CD4-positive, alpha-beta T cell treated with Interleukin-17A for 1 hour (primary cell): ENCODE measurements at places on chromosomes 12 and 14.
A peak's percentile ranks its signal among the peaks of the same experiment; 100 is the strongest.

GRCh38 chr12:22576065-22576464 is 31.7 kb upstream of the C2CD5 start:
- DNase-seq: no peak

DNA sequence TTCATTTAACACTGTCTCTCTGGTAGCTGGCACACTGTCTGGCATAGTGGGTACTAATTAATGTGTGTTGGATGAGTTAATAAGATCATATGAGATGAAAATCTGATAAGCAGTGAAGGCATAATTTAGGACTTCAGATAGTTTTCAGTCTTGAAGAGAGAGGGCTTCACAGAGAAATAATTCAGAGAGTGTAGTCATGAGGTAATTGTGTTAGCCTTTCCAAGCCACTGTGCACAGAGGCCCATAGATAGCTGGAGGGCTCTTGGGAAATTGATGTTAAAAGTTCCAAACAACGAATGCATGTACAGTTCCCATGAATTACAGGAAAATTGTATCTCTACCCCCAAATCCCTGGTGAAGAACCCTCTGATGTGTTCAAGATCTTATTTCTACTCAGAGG is 133.8 kb upstream of the HMGA2 start:
- no peak for DNase-seq

DNA sequence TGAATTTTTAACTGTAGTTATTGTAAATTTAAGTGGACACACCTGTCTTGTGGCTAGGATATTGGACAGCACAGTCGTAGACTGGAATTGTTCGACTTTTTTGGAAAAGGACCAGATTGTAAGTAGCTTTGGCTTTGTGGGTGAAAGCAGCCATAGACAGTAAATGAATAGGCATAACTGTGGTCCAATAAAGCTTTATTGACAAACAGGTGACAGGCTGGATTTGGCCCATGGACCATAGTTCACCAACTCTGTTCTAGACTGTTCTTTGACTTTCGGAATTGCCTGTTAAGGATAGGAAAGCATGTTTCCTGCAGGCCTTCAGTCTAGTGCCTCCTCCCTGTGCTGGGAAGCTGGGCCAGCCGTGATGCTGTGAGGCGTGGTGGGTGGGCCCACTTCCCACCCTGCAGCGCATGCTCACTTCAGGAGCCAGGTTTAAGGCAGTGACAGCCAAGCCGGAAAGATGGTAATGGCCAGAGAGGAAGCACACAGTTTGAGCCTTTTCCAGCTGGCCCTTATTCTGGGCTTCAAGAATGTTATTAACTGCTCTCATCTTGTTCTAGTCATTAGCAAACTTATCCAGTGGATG is 51.8 kb downstream of the PPP2R5C start:
- DNase-seq: peak; percentile 63

- DNase-seq: no peak
Measured at GRCh38 chr12:8549381-8549780, 8.7 kb upstream of the CLEC4E start.

- no peak for DNase-seq
Measured at GRCh38 chr12:109861689-109862314, 18.5 kb downstream of the GLTP start.

- DNase-seq: peak; percentile 30
Measured at GRCh38 chr12:89721291-89721987, 12.8 kb upstream of the ATP2B1 start.

DNA sequence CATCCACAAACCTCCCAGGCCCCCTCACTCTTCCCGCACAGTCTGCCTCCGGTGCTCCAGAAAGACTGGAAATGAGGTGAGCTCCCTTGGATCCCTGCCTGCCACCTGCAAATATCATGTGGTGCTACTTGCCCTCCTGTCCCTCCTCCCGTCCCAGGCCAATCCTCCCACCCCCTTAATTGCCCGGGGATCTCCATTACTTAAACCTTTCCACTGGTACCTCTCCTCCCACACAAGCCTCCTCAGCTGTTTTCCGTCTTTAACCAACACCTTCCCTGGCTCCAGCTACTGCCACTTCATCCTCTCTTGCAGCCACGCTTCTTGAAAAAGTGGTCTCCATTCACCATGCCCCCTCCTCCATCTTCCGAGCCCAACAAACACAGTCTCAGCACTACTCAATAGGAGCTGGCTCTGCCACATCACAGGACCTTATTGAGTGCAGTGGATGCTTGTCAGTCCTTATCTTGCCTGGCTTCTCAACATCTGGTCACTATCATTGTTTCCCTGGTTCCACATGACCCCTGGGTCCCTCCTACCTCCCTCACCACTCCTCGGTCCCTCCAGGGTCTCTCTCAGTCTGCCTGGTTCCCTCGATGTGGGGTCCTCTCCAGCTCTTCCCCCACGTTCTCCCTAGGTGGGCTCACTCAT is 11.5 kb downstream of the FAIM2 start:
- DNase-seq: no peak

DNA sequence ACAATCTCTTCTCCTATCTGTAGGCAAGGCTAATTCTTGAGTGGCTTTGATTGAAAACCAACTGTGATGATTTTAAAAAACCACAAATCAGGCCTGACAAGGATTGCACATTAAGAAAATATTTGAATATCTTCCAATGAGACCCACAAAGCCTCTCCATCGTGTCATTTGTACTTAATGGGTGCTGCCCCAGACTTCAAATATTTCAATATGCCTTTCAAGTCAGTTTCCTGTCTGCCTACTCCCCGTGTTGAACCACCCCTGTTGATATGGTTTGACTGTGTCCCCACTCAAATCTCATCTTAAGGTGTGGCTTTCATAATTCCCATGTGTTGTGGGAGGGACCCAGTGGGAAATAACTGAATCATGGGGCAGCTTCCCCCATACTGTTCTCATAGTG is 159.7 kb upstream of the EGLN3 start:
- DNase-seq: no peak

DNA sequence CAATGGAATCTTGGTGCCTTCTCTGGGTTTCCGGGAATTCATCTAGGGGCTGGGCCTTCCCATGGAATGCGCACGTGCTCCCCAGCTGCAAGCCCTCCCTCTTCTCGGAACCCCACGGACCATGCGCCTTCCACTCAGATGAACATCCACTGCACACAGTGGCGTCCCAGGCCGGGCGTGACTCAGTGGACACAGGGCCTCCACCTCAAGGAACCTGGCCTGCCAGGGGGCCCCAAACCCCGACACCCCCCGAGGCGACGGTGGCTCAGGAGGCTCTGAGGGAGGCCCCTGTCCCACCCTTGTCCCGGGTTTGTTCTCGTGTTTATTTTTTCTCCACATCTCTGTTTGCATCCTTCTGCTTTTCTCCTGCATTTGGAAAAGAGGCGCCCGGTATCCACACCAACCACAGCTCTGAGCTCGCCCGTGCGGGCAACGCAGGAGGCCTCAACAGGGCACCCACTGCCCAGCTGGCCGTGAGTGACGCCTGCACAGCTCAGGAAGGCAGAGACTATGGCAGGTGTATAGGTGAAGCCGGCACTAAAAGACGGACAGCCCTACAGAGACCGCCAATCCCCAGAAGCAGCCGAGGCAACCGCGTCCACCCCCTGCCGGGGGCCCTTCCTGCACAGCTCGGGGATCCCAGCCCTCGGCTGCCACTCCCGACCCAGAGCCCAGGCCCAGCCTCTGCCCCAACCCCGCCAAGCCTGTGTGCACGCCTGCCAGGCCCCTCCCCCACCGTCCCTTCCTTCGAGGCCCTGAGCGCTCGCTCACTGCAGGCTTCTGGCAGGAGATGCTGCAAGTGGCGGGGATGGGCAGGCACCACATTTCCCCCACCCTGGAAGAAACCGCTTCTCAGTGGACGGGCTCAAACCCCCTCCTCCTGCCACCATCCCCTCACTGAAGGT is 23.8 kb upstream of the GALNT9 start:
- DNase-seq: no peak

DNA sequence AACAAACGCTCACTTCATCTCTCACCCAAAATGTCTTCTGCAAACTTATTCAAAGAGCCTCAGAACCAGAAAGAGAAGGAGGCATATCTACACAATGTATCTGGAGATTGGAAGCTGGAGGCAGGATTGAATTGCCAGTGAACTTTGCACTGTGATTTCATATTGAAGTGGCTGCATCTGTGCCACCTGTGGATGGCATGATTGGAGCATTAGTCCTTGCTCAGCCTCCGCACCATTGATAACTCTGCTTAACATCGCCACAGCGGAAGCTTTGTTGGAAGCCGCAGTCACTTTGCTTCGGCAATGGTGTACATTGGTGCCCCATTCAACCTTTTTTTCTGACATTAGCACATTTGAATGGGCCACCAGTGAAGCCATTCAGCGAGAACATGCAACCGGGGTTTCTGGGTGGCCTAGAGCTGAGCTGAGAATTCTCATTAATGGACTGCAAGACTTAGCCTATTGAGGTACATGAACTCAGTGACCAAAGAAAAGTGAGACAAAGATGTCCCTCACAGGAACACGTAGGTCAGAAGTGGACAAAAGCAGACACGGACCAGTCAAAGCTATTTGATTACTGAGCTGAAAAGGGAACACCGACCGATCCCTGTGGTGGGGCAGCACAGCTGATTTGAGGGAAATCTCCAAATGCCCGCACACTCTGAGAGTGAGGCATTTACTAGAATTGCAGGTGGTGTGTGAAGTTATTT is 130.4 kb downstream of the BRMS1L start:
- DNase-seq: no peak

GRCh38 chr12:103806803-103807202 is 34.2 kb downstream of the NT5DC3 start:
- no peak for DNase-seq

- DNase-seq: no peak
Measured at GRCh38 chr14:54975856-54976255, 51.0 kb downstream of the WDHD1 start.

DNA sequence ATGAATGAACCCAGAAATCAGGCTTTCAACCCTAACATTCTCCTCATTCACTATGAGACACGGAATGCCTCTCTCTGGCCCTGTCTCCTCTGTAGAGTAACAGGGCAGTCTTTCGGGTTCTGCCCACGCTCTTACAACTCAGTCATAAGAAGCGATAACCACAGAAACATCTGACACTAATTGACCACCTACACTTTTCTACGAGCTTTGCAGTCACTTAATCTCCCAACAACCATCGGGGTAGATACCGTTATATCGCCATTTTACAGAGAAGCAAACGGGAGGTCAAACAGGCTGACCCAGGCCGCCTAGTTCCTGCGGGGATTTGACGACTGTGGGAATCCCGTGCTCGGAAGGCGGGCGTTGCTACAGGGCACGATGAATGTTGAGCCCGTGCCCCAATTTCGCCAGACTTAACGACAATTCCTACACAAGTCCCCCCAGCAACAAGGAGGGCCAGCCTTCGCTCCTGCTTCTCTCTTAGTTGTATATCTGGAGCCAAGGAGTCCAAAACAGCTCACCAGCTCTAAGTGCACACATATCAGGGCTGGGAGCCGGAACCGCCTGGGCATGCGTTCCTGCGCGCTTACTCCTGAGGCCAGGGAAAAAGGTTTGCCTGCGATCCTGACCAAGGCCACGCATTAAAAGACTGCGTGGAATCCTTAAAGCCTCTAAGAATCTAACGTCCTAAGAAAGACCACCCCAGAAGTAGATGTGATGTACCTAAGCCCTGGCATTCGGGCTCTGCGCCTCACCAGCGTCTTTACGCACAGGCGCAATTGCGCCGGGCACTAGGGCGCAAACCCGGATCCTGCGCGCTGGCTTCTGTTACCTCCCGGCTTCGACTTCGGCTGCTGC is 38.7 kb upstream of the TBX5 start:
- no peak for DNase-seq
